ENCODE measurements at places on chromosomes 3 and 15. TPM values are rescaled to one million over a fixed set of nuclear protein-coding genes. Genes with fewer than 3 reads are reported as not detected.

The NMB gene
- total RNA-seq: 6.6 TPM

The TTBK2 gene
- total RNA-seq: 20.8 TPM

The CCDC54 gene
- total RNA-seq: not detected

The FAM107A gene
- not detected for total RNA-seq

DNA sequence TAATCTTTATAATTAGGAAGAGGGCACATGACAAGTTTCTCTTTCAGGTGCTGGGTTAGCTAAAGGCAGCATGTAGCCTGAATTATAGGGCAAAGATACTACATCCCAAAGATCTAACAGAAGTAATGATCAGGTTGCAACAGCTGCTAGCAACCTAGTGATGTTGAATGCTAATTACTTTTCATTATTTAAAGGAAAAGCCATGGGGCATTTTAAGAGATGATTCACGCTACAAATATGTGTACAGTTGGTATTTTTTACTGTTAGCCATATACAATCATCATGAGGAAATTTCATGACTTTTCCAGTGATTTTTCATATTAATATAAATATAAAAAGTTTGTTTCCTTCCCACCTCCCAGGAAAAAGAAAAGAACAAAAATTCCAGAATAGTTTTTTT lies 43.0 kb downstream of the NEK10 start:
- no peak for DNase-seq

DNA sequence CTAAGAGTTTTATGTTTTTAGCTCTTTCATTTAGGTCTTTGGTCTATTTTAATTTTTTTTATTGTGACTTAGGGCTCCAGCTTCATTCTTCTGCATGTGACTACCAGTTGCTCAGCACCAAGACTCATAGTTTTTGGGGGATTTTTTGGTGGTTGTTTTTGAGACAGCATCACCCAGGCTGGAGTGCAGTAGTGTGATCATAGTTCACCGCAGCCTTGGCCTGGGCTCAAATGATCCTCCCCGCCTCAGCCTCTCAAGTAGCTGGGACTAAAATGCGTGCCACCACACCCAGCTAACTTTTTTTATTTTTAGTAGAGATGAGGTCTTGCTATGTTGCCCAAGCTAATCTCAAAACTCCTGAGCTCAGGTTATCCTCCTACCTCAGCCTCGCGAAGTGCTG lies 19.4 kb downstream of the CDV3 start:
- no peak for DNase-seq

- no peak for DNase-seq
Observed at GRCh38 chr3:95705786-95706418, 1108.5 kb upstream of the EPHA6 start.

DNA sequence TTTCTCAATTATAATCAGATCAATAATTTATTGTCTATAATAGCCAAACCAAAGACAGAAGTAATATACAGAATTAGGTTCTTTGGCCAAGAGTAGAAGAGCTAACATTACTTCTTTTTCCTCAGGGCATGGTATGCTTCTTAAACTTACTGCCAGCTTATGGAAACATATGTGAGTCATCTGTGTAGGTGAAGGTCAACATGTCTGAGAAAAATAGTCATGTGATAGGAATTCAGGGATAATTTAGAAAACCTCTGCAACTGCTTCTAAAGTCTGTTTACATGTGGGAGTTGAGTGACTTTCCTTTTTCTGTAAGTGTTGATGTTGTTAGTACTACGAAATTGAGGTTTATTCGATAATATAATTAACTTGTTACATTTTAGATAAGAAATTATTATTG lies 19.2 kb upstream of the MAP6D1 start:
- DNase-seq: no peak

DNA sequence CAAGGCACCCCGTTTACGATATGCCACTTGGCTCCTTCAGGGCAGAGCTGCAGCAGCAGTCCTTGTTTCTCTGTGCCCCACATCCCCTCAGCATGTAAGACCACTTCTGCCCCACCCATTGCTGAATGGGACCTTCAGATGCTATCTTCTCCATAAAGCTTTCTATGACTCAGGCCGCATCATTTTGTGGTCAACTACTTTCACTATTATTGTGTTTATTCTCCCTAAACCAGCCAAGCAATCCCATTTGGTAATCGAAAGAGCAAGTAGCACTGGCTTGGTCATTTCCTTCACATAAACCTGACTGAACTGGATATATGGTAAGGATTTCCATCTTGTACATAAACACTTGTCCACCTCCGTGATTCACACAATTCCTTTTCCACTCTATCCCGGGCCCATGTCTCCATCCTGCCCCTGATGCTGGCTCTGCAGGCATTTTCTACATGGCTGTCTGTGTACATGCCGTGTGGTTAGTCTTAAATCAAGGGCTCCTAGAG lies 25.7 kb downstream of the LIPC start:
- no peak for DNase-seq

- DNase-seq: no peak
Observed at GRCh38 chr3:32840086-32840841, 22.5 kb downstream of the TRIM71 start.

- no peak for DNase-seq
Observed at GRCh38 chr15:80727596-80727995, 32.5 kb downstream of the ABHD17C start.

DNA sequence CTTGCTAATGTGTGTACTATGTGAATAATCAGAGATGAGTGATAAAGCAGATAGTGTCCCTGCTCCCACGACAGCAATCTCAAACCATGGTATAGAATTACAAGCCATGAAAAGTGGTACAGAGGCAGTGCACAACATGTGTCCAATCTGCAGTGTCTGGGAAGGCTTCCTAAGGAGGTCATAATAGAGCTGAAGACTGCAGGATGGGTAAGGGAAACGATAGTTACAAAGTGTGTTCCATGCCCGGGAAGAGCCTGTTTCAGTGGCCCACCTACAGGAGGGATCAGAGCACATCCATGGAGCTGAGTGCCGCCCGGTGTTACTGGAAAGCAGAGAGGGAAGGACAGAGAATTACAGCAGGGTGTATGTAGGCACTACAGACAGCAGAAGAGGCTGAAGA lies 48.9 kb downstream of the PAK2 start:
- DNase-seq: no peak

- peak; percentile 12 for DNase-seq
Observed at GRCh38 chr3:10983219-10983916, 9.2 kb upstream of the SLC6A1 start.

DNA sequence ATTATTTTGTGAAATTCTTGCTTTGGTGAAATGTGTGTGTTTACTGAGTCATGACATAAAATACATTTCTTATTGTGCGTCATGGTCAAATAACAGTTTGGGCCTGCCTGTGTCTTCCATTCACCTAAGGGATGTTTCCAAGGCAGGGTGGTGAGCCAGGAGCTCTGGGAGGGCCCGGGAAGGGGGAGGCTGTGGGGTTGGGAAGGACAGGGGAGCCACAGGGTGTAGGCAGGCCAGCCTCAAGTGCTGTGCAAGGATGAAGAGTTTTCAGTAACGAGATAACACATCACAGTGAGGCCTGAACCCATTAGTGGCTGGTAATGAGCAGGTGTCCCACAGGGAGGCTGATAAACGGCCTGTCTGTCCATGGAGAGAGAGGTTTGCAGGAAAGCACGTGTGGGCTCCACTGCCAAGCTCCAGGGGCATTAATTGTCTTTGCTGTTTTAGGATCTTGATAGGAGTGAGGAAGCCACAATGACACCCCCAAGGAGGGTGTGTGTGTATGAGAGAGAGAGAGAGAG lies 35.6 kb upstream of the SEC13 start:
- DNase-seq: peak; percentile 54

GRCh38 chr3:60645801-60646200 lies 605.5 kb downstream of the FHIT start:
- no peak for DNase-seq

DNA sequence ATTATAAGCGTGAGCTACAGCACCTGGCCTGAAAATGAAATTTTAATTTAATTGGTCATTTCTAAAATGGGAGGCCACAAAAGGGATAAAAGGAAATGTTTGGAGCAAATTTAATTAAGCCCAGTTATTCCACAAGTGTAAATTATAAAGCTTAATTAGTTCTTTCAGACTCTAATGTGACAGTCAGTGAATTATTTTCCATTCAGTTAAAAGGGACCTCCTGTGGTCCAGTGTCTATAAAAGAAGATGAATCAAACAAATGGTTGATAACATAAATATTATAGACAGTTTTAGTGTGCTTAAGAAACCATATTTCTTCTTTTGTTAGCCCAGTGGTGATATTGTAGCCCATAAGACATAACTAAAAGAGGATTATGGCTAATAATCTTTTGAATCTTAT lies 66.4 kb downstream of the CNOT10 start:
- DNase-seq: no peak

DNA sequence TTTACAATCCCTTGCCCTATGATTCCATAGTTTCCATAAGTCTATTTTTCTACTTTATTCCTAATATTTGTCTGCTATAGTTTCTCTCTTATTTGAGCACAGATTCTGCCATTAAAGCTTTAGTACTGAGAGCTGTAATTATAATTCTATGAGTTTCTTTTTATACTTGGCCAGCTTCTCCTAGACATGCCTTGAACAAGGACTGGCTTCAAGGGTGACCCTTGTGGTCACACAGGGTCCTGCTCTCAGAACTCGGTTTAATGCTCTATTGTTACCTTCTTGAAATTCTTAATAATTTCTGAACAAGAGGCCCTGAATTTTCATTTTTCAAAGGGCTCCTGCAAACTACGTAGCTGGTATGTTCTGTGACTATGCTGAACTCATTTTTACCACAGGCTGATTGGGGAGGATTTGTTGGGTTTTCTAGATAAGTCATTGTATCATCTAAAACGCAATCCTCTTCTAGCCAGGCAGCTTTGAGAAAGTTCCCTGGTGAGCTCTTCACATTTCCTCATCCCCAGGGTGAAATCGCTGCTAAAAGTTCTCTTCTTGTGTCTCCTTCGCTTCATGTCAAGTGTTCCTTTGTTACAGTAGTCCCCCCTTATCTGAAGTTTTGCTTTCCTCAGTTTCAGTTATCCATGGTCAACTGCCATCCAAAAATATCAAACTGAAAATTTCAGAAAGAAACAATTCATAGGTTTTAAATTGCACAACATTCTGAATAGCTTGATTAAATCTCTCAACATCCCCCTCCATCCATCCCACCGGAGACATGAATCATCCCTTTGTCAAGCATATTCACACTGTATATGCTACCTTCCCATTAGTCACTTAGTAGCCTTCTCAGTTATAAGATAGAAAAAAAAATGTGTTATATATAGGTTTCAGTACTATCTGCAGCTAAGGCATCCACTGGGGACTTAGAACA lies 12.6 kb upstream of the PLCL2 start:
- no peak for DNase-seq

- DNase-seq: no peak
Observed at GRCh38 chr3:5343459-5343858, 156.0 kb downstream of the EDEM1 start.

- no peak for DNase-seq
Observed at GRCh38 chr15:87931584-87931983, 325.0 kb downstream of the NTRK3 start.

DNA sequence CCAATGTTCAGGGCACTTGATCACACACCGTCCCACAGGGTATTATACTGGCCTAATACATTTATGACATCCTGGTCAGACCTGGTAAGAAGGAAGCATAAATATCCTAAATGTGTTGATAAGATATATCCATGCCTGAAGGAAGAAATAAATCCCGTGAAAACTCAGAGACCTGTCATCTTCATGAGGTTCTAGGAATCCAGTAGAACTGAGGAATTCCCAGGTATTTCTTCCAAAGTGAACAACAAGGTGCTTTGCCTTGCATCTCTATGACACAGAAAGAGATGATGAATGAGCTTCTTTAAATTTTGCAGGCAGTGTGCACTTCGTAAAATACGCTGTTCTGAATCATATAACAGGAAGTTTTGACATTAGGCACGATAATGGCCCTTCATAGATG lies 78.1 kb upstream of the VGLL3 start:
- no peak for DNase-seq

DNA sequence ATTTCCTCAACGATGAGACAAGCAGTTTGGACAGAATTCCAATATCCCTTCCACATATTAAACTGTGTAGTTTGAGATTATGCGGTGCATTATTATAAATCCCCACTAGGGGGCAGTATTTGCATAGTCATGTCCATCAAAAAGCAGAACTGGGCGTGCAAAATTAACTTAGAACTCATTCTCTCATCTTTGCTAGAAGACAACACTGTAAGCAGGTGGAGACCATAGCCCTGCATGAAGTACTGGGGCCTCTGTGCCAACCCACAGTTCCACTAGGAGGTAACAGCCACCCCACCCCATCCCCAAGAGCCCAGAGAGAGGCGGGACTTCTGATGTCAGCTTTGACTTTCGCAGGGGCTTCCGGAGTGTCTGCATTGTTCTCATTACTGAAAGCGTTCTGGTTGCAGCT lies 106.6 kb upstream of the TMC3 start:
- DNase-seq: peak; percentile 70
